ENCODE measurements at places on chromosomes 2 and 18.
A peak's percentile ranks its signal among the peaks of the same experiment; 100 is the strongest.

GRCh38 chr2:149167941-149168340, 129.4 kb downstream of the LYPD6B start:
- no peak for DNase-seq

DNA sequence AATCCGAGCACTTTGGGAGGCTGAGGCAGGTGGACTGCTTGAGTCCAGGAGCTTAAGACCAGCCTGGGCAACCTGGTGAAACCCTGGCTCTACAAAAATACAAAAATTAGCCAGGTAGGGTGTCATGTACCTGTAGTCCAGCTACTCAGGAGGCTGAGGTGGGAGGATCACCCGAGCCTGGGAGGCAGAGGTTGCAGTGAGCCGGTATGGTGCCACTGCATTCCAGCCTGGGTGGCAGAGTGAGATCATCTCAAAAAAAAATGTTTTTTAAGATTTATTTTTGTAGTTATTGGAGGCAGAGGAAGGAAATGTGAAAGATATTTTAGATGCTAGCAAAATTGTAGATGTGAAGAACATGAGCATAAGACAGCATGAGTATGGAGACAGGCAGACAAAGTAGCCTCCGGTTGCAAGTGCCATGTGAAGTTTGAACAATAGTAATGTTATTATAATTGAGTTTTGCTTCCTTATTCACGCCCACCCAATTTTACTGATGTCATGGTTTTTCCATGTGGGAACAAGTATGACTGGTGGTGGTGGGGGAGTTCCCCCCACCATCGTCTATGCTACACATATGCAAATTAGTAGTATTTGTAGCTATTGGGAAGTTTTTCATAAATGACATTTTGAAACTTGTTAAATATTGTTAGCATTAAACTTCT, 18.0 kb downstream of the REL start:
- peak; percentile 74 for DNase-seq

- DNase-seq: no peak
These were observed 85.4 kb upstream of the ZCCHC2 start for GRCh38 chr18:62437235-62438017.

- no peak for DNase-seq
These were observed 102.1 kb downstream of the MTCL1 start for GRCh38 chr18:8807488-8807805.

DNA sequence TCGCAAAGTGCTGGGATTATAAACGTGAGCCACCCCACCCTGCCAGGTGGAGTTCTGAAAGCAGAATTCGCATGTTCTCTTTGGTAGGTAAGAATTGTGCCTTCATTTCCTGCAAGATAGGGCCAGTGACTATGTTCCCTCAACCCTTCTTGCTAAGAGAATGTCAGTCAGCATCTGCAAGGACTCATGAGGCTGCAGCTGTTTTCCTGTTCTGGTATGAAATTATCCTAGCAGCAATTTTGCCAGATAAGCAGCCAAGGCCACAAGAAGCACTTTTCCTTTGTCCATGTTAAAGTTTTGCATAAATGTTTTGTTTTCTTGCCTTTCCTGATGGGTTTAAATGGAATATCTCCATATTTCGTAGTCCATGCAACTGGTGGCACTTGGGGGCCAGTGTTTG, 6.8 kb upstream of the ARHGAP28 start:
- DNase-seq: no peak

- no peak for DNase-seq
These were observed 4.5 kb upstream of the TMSB10 start for GRCh38 chr2:84900971-84901370.

- no peak for DNase-seq
These were observed 576.2 kb downstream of the METTL4 start for GRCh38 chr18:1995041-1995612.

- DNase-seq: no peak
These were observed 106.4 kb downstream of the EXOC6B start for GRCh38 chr2:72719416-72719815.

DNA sequence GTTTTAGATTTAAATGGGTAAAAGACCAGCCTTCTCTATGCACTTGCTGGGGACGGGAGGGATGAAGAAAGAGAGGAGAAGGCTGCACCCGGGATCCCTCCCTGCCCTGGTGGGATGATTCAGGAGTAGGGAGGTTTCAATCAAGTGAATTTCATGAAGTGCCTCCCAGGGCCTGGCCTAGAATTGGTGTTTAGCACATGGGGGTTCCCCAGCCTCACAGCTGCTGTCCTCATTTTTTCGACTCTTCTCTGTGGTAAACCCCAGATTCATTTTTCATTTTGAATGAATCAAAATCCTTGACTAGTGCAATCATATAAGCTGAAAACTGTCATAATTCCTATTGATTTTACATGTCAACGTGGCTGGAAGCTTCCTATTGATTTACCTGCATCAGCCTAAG, 81.1 kb downstream of the LPIN1 start:
- DNase-seq: peak; percentile 60

DNA sequence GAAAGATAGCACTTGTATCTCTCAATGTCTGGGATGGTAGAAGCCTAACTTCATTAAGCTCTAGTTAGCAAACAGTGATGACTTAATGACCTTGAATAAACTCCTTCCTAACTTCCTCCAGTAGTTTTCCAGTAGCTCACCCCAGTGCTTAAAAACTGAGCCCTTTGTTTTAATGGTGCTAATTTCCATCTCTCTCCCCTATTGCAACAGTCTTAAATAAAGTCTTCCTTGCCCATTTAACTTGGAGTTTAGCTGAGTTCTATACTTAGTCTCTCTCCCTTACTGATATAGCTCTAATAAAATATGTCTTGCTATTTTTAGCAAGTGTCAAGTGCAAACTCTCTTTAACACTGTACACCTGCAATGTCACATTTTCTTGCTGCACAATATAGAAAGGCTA, 267.0 kb downstream of the CCDC85A start:
- no peak for DNase-seq

GRCh38 chr2:76825140-76825970, 696.8 kb downstream of the LRRTM4 start:
- DNase-seq: no peak

DNA sequence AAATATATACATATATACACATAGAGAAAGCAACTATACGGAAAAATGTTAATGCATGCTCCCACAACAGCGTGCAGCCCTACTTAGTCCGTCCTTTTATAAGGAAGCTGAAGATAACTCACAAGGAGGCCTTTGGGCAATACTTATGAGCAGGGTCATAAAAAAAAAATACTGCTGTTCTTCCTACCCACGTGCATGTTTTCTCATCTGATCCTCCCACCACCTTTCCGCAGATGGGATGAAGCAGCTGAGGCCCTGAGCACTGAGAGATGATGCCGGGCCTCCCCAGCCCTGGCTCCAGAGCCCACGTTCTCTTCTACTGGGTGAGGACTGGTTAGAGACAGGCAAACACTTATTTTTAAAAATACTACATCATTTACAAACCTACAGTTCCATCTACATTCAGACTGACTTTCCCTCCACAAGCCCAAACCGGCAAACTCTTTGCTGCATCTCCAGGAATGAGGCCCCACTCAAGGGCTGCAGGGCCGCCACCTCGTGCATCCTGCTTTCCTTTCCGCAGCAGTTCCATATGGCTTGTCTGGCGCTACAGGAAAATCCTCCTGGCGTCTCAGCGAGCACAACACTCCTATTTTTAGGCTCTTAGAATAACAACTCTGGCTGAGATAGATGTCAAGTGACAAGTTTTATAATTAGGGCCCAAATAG, 41.6 kb downstream of the TBC1D8 start:
- no peak for DNase-seq

DNA sequence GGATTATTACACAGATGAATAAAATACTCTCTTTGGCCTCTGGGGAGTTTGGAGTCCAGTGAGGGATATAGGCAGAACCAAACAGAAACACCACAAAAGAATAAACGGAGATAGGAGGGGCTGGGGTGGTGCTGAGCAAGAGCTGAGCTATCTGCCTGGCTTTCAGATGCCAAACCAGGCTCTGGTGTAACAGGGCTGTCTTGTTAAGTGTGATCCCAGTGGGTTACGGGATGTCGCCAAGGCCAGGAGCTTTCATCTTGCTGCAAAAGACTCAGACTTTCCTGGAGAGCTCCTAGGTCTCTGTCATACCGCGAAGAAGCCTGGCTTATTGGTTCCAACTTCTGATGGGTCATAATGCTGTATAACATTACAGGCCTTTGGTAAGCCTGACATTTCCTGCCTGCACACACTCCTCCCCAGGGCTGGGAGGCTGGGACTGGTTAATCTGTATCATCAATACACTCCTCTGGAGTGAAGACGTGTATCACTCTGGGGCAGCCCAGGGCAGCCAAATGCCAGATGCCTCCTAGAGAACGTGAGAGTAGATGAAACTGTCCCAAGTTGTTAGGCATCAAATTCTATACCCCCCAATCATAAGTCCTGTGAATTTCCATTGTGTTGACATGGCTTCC, 60.5 kb downstream of the STPG4 start:
- DNase-seq: no peak

GRCh38 chr2:166643980-166644379, 149.9 kb upstream of the SCN7A start:
- DNase-seq: no peak

GRCh38 chr2:172945510-172945850, 130.2 kb upstream of the MAP3K20 start:
- DNase-seq: no peak

- DNase-seq: no peak
These were observed 74.6 kb downstream of the RRM2 start for GRCh38 chr2:10196948-10197696.

- no peak for DNase-seq
These were observed 591.2 kb downstream of the RNF144A start for GRCh38 chr2:7508296-7508943.

DNA sequence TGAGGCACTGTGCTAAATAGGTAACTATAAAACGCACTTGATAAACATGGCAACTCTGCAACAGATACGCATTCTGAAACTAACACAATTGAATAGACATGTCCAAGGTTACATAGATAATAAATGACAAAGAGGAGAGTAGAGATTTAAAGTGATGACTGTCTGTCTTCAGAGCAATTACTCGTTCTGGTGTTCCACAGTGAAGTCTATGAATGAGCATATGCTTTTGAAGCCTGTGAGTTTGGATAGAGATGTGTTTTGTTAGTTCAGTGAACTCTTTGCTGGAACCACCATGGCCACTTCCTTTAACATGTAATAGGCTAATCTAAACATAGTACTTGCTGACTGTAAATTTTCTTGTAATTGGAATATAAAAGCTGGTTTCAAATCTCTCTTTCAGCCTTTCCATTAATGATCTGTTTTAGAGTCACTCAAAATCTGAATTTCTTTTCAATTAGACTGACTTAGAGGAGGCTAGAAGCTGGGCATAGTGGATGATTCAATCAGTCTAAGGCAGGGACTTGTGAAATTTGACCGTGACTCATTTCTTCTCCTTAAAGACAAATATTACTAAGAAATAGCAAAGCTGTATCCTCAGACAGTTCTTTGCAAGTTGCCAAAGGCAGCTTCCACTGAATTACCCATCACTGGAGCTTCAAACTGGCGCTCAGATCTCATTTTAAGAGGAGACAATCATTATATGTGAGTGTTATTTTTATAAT, 1130.1 kb upstream of the CELF4 start:
- no peak for DNase-seq

GRCh38 chr2:75100801-75101151, 98.5 kb downstream of the TACR1 start:
- no peak for DNase-seq

DNA sequence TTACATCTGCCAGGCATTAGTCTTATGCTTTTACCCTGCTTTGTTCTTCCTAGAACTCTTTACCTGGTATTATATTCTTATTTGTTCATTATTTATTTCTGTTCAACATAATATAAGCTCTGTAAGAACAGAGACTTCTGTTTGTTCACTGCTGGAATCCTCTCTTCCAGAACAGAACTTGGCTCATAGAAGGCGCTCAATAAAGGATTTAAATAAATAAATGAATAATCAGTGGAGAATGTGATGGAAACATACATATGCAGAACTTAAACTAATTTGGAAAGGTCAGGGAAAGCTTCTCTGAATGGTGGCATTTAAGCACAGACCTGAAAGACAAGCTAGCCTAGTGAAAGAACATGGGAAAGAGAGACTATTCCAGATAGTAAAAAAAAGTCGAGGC, 24.3 kb downstream of the NCKAP1 start:
- no peak for DNase-seq

GRCh38 chr2:44676379-44676778, 265.1 kb upstream of the SIX3 start:
- no peak for DNase-seq

GRCh38 chr2:230614913-230615332, 97.7 kb upstream of the CAB39 start:
- peak; percentile 78 for DNase-seq

GRCh38 chr2:182077448-182078142, 91.9 kb downstream of the PPP1R1C start:
- DNase-seq: no peak

GRCh38 chr2:189541591-189541990, 39.0 kb downstream of the SLC40A1 start:
- DNase-seq: no peak

DNA sequence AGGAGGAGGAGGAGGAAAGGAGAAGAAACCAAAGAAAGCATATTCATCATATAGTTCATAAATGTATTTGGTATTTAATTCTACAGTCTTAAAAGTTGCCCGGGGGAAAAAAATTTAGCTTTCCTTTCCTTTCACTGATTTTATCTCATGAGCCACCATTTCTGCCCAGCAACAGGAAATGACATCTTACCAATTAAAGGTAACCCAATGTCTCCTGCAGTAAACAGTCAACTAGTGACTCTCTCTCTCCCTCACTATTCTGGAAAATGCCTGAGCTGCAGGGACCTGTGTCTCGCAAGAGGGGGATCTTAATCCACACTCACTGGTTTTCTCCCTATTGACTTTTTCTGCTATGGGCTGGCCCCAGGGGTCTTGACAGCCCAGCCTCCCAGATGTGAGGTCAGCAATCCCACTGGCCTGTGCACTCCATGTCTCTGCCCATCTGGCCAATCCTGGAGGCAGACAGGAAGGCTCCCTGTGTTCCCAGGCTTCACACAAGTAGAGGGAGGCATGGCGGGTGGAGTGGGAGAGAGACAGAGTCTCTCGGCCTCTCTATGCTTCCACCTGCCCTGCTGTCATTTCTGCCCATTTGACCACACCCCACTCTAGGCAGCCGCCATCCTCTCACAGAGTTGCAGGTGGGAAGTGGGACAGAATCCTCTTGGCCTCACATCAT, 85.4 kb upstream of the CABLES1 start:
- DNase-seq: no peak

- DNase-seq: no peak
These were observed 270.1 kb downstream of the TCF4 start for GRCh38 chr18:55317864-55318263.

DNA sequence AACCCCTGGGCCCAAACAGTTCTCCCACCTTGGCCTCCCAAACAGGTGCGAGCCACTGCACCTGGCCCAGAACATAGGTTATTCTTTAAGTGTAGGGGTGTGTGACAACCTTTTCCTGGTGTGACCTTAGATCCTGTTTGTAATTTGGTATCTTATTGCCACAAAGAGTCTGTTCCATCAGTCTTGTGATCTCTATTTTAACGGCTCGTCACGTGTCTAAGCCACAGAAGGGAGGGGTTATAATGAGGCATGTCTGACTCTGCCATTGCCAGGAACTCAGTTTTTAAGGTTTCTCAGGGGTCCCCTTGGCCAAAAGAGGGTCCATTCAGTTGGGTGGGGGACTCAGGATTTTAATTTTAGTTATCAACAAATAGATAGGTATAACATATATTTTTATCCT, 4.4 kb upstream of the ALS2 start:
- no peak for DNase-seq

GRCh38 chr18:61754039-61754583, 138.7 kb downstream of the RNF152 start:
- no peak for DNase-seq

- DNase-seq: no peak
These were observed 1571.5 kb upstream of the NXPH2 start for GRCh38 chr2:140351692-140352091.
